ENCODE measurements at places on chromosomes 5 and 9. TPM values are rescaled to one million over a fixed set of nuclear protein-coding genes. Genes with fewer than 3 reads are reported as not detected.

- no peak overlapping the region for H3K27ac ChIP-seq
- peak; percentile 88 for DNase-seq
- no peaks in the 10 kb centered on the region for H3K4me1 ChIP-seq
- no peak overlapping the region for H3K4me3 ChIP-seq
- no peaks in the 10 kb centered on the region for H3K27me3 ChIP-seq
- H3K36me3 ChIP-seq, result no peaks in the 10 kb centered on the region
These were observed 791.9 kb upstream of the CDH6 start for GRCh38 chr5:30401479-30402058.

Gene STXBP1
- total RNA-seq, result 25.4 TPM

Gene PCDHAC2
- total RNA-seq, result 2.3 TPM

Gene TJP2
- 53.0 TPM for total RNA-seq

Gene FOXD4L4
- total RNA-seq, result 0.18 TPM

DNA sequence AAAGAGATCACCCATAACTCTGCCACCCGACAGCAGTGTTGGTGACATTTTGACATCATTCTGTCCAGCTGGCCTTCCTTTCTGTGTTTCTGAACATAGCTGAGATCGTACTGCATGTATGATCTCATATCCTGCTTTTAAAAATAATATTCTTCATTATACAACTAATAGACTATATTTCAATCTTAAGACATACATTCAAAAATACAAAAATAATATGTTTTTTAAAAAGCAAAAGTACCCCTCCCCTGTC is 47.7 kb upstream of the RPL26L1 start:
- H3K4me1 ChIP-seq, result no peaks in the 10 kb centered on the region
- H3K36me3 ChIP-seq, result peaks cover 51% of the 10 kb centered on the region
- no peak for DNase-seq
- no peak overlapping the region for H3K27ac ChIP-seq
- H3K4me3 ChIP-seq, result no peak overlapping the region

- peak overlapping the region; percentile 75 for H3K4me3 ChIP-seq
- H3K27me3 ChIP-seq, result peaks cover 18% of the 10 kb centered on the region
- no peak for DNase-seq
- H3K36me3 ChIP-seq, result no peaks in the 10 kb centered on the region
- H3K4me1 ChIP-seq, result peaks cover 6% of the 10 kb centered on the region
These were observed 28.7 kb downstream of the EXOC3 start for GRCh38 chr5:471750-472058.

Gene MEIKIN
- total RNA-seq, result not detected

GRCh38 chr5:6395102-6395445 is 16.7 kb upstream of the MED10 start:
- no peak overlapping the region for H3K4me3 ChIP-seq
- no peaks in the 10 kb centered on the region for H3K4me1 ChIP-seq
- H3K27me3 ChIP-seq, result peaks cover 14% of the 10 kb centered on the region
- no peaks in the 10 kb centered on the region for H3K36me3 ChIP-seq
- no peak overlapping the region for H3K27ac ChIP-seq
- DNase-seq, result peak; percentile 19

GRCh38 chr5:57398413-57399093 is 84.1 kb downstream of the ACTBL2 start:
- no peak for DNase-seq
- H3K27me3 ChIP-seq, result no peaks in the 10 kb centered on the region
- H3K4me3 ChIP-seq, result no peak overlapping the region
- H3K4me1 ChIP-seq, result no peaks in the 10 kb centered on the region
- H3K36me3 ChIP-seq, result no peaks in the 10 kb centered on the region
- H3K27ac ChIP-seq, result no peak overlapping the region

DNA sequence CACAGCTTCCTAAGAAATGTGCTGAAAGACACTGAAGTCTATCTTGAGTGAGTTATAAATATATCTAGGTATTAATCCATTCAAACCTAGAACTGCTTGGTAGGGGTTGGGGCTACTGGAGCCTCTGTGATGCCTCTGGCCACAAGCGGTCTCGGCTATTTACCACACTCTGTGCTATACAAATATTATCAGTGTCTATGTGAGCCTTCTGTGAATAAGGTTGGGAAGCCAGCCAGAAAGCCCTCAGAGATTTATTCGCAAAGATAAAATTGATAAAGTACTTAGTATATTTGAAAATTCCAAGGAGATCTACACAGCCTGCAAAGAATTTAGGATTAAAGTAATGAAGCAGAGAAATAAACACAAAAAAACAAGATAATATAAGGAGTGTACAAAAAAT is 41.4 kb downstream of the LIFR start:
- H3K4me3 ChIP-seq, result no peak overlapping the region
- H3K27me3 ChIP-seq, result no peaks in the 10 kb centered on the region
- no peak for DNase-seq
- H3K36me3 ChIP-seq, result peaks cover 91% of the 10 kb centered on the region
- no peak overlapping the region for H3K27ac ChIP-seq

- H3K27ac ChIP-seq, result no peak overlapping the region
- no peak for DNase-seq
- H3K36me3 ChIP-seq, result no peaks in the 10 kb centered on the region
These were observed 1063.5 kb upstream of the DMAC1 start for GRCh38 chr9:8863069-8863468.

- no peak for DNase-seq
- peaks cover 10% of the 10 kb centered on the region for H3K4me1 ChIP-seq
- peaks cover 20% of the 10 kb centered on the region for H3K27me3 ChIP-seq
- H3K4me3 ChIP-seq, result no peak overlapping the region
These were observed 726.9 kb downstream of the DNAH5 start for GRCh38 chr5:13217636-13218035.

- no peaks in the 10 kb centered on the region for H3K27me3 ChIP-seq
- H3K4me1 ChIP-seq, result peaks cover 9% of the 10 kb centered on the region
- H3K4me3 ChIP-seq, result peak overlapping the region; percentile 83
- no peaks in the 10 kb centered on the region for H3K36me3 ChIP-seq
These were observed 84.8 kb upstream of the PAM start for GRCh38 chr5:102670224-102670836.

GRCh38 chr5:172319708-172320441 is 36.3 kb upstream of the UBTD2 start:
- H3K36me3 ChIP-seq, result no peaks in the 10 kb centered on the region
- peaks cover 22% of the 10 kb centered on the region for H3K27me3 ChIP-seq
- H3K4me1 ChIP-seq, result peaks cover 4% of the 10 kb centered on the region
- DNase-seq, result peak; percentile 12
- no peak overlapping the region for H3K4me3 ChIP-seq
- no peak overlapping the region for H3K27ac ChIP-seq

Gene HMMR
- 75.1 TPM for total RNA-seq

GRCh38 chr5:115767424-115767823 is 49.0 kb downstream of the CDO1 start:
- no peaks in the 10 kb centered on the region for H3K27me3 ChIP-seq
- no peak overlapping the region for H3K27ac ChIP-seq
- no peak overlapping the region for H3K4me3 ChIP-seq
- no peak for DNase-seq

GRCh38 chr9:38451162-38451561 is 26.9 kb upstream of the IGFBPL1 start:
- H3K36me3 ChIP-seq, result no peaks in the 10 kb centered on the region
- no peaks in the 10 kb centered on the region for H3K4me1 ChIP-seq
- H3K27me3 ChIP-seq, result no peaks in the 10 kb centered on the region
- no peak overlapping the region for H3K4me3 ChIP-seq
- no peak overlapping the region for H3K27ac ChIP-seq
- no peak for DNase-seq

- H3K36me3 ChIP-seq, result peaks cover 7% of the 10 kb centered on the region
- DNase-seq, result peak; percentile 26
- H3K4me1 ChIP-seq, result no peaks in the 10 kb centered on the region
- no peak overlapping the region for H3K27ac ChIP-seq
- H3K4me3 ChIP-seq, result no peak overlapping the region
These were observed 3.1 kb upstream of the GNPDA1 start for GRCh38 chr5:142015781-142016533.

Data from endodermal cell (in vitro differentiated cells).